ENCODE measurements at places on chromosomes 6 and 20.
A peak's percentile ranks its signal among the peaks of the same experiment; 100 is the strongest.

GRCh38 chr6:55108134-55109130, 65.9 kb upstream of the HCRTR2 start:
- DNase-seq: no peak

DNA sequence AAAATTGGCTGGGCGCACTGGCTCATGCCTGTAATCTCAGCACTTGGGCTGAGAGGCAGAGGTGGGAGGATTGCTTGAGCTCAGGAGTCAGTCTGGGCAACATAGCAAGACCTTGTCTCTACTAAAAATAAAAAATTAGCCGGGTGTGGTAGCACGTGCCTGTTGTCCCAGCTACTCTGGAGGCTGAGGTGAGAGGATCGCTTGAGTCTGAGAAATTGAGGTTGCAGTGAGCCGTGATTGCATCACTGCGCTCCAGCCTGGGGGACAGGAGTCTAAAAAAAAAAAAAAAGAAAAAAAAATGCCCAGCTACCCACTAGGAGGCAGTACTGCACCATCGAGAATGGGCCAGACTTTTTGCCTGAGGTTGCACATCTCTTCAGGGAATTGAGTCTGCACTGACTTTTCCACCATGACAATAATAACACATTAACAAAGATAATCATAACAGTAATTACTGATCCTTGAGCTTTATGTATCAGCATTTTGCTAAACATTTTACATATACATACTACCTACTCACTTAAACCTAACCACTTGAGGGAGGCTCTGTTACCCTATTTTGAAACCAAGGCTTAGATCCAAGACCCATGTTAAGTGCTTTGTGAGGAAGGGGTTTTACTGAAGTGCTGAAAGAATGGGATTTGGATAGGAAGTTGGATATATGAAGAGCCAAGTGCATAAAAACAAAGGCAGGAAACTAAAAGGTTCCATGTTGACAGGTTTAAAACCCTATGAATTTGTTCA, 21.0 kb downstream of the SRSF3 start:
- DNase-seq: peak; percentile 37

GRCh38 chr6:56528412-56528841, 114.3 kb downstream of the DST start:
- no peak for DNase-seq

GRCh38 chr6:24757611-24758010, 17.1 kb upstream of the GMNN start:
- DNase-seq: no peak

DNA sequence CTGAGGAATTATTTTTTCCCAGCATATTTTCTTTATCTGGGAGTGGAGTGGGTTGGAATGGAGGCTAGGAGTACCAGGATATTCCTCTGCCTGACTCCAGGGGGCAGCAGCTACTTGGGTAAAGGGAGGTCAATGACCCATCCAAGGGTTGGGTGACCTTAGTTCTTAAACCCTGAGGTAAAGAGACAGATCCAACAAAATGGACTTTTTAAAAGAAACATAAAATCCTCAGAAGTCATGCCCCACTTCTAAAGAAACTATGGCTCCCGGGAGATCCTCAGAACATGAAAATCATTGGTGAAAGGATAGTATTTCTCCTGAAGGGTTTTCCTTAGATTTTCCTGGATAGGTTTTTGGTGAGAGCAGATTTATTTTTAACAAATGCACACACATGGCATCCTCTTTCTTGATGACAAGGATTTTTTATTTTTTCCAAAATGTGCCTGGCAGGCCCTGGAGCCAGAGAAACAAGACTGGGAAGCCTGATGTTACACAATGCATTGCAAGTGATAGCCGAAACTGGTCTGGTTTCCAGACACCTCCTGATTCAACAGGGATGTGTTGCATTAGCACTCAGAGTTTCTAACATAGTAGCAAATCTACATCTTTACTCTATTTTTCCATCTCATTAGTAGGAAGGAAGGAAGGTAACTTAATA, 240.9 kb upstream of the BTBD3 start:
- DNase-seq: peak; percentile 59

GRCh38 chr20:38008233-38008944, 24.9 kb downstream of the TTI1 start:
- no peak for DNase-seq

DNA sequence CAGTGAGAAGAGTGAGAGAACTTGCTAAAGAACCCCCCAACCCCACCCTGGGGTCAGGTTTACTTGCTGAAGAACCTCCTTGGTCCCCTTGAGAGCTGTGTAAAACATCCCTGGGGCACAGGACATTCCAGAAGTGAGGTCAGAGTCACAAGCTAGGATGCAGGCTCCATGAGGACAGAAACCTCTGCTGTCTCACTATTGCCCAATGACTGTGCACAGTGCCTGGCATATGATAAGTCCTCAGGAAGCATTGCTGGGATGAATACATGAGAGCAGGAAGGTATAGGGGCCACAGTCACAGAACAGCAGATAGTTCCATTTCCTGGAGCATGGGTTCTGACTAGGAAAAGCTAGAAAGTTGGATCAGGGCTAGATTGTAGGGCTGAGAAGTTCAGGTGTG, 18.4 kb downstream of the NT5E start:
- no peak for DNase-seq

DNA sequence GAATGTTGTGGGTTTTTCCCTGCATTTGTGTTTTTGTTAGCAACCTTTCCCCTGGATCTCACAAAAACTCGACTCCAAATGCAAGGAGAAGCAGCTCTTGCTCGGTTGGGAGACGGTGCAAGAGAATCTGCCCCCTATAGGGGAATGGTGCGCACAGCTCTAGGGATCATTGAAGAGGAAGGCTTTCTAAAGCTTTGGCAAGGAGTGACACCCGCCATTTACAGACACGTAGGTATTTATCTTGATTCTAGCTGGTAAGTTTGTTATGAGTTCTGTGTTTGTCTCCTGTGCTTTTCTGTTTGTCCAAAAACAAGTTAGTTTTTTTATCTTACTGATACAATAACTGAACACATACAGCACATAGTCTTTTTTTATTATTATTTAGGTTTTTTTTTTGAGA, 3.0 kb downstream of the SLC25A27 start:
- no peak for DNase-seq

DNA sequence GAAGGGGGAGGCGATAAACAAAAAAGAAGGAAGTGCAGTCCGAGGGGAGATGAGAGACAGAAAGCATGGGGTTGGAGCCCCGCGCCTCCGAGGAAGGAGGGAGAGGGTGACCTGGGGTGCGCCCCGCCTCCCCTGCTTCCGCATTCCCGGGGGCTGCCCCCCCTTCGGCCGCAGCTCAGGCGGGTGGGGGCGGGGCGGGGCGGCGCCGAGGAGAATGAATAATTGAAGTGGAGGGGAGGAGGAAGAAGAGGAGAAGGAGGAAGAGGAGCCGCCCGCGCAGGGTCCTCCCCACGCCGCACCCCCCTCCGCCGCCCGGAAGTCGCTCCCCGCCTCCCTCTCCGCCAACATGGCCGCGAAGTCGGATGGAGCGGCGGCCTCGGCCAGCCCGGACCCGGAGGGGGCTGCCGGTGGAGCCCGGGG, at the start of gene XKR7:
Gene XKR7, plus strand, starts transcription at position 322 of the 420 bp plus-strand sequence. Its CDS starts 25 bp downstream, at position 347.
- DNase-seq: no peak

DNA sequence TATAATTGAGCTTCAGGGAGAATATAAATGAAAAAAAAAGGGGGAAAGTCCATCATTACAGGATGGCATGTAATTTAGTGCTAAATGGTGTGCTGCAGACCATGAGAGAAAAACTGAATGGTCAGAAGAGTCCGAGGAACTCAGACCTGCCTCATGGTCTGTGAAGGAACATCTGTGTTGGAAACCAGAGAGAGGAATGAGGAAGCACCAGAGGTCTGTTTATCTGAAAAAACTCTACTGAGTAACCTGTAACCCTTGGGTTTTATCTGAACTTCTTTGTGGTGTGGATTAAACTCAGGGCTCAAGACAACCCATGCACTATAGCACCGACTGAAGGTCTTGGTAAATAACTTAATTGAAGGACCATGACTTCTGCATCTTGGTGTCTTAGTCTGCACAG, 108.1 kb downstream of the RNF144B start:
- DNase-seq: no peak

- DNase-seq: no peak
Measured at GRCh38 chr6:41497573-41497972, 48.6 kb upstream of the FOXP4 start.

DNA sequence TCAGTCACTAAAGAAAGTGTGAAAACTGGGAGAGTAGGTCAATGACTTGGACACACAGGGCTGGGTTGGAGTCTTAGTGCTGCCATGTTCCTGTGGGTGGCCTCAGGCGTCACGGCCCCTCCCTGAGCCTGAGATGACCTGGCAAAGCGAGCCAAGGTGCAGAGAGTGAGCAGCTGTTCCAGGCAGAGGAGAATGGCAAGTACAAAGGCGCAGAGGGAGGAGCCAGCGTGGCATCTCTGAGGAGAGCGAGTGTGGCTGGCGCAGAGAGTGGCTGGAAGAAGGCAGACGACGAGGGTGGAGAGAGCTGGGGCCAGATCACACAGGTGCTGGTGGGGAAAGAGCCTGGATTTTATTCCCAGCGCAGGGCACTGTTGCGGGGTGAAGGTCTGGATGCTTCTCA, 20.6 kb upstream of the CHMP4B start:
- DNase-seq: no peak

DNA sequence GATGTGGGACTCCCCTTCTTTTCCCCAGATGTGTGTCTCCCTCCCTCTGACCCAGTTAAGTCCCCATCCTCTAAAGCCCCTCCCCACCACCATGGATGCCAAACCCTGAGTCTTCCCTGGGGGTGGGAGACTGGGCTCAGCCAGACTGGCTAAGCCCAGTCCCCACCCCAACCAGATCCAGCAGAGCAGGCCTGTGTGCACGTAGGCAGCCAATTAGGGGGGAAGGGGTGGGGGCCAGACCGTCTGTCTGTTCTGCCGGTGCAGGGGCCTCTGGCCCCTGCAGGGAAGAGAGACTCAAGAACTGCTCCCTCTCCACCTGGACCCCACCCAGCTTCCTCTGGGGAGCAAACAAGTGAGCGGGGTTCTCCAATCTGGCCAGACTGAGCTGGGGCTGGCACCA, 605 bp downstream of the COX4I2 start:
- DNase-seq: no peak

GRCh38 chr6:111792914-111793700, 80.1 kb downstream of the FYN start:
- DNase-seq: no peak

- DNase-seq: no peak
Measured at GRCh38 chr20:54047048-54047447, 23.3 kb downstream of the BCAS1 start.

DNA sequence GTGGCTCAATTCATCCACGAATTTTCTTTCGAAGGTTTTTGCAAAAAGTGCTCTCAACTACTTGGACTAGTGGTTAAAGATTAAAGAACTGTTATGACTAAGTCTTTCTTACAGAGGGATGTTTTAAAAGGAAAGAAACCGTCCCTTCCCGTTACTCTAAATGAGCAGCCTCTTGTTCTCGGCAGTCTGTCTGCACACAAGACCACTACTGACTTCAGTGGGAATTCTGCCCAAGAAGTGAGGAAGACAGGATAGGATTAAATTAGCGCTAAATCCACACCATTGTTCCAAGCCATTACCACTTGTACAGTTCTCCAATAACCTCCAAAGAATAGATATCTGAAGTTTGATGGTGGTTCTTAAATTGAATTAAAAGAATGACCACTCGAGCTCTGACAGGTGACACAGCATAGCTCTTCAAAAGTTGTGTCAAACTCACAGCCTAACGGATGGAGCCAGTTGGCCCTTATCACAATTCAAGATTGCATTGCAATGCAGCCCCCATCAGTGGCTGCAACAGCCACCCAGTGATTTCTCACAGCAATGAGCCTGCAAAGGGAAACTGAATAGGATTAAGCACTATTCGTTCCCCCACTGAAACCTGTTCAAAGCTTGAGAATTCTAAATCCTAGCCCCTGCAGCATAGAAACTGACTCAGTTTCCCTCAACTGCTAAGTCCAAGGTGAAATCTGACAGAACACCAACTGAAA, 1.8 kb downstream of the EPB41L2 start:
- peak; percentile 37 for DNase-seq

DNA sequence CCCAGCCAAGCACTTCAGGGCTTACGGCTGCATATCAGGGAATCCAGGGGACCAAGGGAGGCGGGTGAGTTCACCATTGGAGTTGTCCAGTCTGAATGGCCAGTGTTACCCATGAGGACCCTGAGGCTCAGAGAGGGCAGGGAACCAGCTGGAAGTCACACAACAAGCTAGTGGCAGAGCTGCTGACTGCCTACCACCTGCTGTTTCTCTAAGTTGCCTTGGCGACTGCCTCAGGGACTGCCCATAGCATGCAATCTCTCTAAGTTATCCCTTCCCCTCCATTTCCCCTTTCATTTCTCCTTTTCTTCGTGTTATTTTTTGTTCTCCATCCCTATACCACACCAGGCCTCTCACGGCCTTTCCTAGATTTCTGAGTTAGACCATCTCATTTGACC, 71.8 kb upstream of the SIRPA start:
- DNase-seq: no peak

DNA sequence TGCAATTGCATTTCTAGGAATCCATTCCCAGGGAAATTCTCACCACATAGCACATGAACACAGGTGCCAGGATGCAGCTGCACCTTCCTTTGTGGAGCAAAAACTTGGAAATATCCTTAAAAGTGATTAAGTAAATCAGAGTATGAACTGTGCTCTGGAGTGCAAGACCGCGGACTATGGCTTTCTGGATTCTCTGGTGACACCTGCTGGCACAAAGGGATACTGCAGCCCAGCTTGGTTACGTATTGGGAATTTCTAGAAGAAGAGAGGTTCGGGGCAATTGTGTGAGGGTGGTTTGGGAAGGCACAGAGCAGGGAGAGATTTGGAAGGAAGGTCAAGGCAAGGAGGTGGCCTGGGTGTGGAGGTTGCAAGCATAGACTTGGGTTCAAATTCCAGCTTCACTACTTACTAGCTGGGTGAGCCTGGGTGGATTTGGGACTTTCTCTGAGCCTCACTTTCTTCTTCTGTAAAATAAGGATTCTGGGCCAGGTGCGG, 15.9 kb upstream of the PEDS1 start:
- peak; percentile 84 for DNase-seq

DNA sequence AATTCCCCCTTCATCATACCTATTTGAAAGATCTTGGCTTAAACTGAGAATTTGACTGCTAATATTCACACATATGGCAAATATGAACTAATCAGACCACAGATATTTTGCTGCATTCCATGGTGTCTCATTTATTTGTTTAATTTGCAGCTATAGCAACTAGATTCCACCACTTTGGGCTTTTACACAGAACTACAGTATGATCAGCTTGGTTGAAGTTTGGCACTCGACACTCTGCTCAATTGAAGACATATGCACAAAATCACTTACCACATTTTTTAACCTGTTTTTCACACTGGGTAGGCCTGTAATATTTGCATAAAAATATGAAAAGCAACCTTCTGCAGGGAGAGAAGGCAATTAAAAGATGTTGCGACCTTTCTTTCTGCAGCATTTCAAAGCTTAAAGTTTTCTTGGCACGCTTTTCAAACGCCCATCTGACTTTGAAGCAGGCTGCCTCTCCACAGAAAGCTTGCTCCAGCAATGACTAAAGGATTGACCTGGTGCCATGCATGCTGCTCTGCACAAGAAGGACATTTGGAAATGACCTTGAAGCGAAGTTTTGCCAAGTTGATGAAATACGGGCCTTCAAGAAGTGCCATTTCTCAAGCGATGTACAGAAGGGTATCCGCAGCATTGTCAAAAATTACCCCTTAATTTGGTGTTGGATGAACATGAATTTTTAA, 126.7 kb downstream of the AIG1 start:
- DNase-seq: no peak

GRCh38 chr6:159110013-159110412, 59.2 kb upstream of the FNDC1 start:
- DNase-seq: no peak

GRCh38 chr6:150081702-150082101, 12.8 kb upstream of the ULBP3 start:
- DNase-seq: no peak
